ENCODE measurements at places on chromosomes 12 and 14.

DNA sequence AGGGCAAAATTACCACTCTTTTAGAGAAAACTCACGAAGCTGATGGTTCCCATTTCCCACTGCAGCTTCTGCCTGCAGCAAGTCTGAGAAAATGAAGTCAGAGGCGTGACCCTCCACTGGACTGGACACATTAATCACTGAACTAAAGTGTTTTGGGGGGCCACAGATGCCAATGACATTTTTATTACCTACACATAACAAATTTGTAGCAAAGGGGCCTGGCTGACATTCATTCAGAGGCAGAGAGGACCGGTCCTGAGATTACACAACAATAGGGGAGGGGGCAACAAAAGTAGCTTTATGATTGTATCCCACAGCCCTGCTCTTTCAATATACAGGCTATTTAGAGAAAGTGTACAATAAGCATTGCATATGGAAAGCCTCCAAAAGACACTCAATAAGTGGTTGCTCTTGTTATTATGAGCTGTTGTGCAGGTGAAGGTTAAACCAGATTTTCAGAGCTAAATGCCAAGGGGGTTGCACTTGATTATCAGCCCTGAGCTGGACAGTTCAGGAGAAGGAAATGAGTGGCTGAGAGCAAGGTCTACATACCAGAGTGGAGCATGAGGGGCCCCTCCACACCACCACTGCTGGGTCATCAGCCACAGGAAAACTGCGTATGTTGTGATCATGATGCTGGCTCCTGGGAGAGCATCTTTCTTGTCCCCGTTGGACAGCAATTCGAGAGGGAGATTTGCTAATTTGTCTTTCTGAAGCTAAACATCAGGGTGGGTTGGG lies 41.5 kb upstream of the CCDC60 start:
- DNase-seq, result no peak

DNA sequence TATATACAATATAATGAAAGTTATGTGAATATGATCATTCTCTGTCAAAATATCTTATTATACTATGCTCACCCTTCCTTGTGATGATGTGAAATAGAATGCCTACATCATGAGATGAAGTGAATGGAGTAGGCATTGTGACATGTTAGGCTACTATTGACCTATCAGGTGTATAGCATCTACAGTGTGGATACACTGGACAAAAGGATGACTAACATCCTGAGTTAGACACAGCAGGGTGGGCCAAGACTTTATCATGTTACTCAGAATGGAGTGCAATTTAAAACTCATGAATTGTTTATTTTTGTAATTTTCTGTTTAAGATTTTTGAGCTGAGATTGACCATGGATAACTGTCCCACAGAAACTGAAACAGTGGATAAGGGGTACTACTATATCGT lies 53.4 kb upstream of the NAV3 start:
- no peak for DNase-seq

DNA sequence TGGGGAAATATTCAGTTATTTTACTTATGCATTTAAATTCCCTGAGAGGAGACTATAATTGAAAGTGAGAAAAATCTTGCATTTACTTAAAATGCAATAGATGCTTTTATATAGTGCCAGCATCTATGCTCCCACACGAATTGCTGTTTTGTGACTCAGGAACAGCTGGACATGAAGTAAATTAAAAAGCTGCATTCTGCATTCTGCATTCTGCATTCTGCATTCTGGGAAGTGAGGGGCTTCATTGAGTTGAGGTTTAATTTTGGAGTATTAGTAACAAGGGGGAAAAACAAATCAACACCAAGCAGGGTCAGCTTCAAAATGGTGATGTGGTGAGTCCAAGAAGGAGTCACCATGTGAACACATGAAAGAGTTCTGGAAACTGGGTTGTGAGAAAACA lies 101.2 kb downstream of the C12orf50 start:
- DNase-seq, result no peak

DNA sequence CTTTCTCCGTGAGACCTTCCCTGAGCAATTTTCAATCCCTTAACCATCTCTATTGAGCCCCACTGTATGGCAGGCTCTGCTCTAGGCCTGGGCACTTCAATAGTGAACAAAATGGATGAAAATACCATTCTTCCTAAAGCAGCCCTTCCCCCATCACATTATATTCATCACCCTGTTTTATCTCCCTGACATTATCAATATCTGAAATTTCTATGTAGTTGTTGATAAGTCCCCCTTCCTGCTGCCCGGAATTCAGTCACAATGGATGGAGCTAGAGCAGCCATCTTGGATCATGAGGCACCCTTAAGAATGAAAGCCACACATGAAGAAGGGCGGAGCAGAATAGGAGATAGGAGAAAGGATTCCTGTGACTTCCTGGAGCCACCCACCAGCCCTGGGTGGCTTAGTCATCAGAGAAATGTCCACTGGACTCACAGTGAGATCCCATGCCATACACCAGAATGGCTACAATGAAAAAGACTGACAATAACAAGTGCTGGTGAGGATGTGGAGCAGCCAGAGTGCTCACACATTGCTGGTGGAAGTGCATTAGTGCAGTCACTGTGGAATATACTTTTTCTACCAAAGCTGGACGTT lies 33.9 kb downstream of the SCARB1 start:
- DNase-seq, result no peak

- DNase-seq, result no peak
Observed at GRCh38 chr14:24238123-24238522, 4.3 kb downstream of the TINF2 start.

GRCh38 chr14:86602263-86602662 lies 1072.3 kb downstream of the FLRT2 start:
- no peak for DNase-seq

- DNase-seq, result no peak
Observed at GRCh38 chr14:68794130-68794850, 1.4 kb upstream of the ZFP36L1 start.

DNA sequence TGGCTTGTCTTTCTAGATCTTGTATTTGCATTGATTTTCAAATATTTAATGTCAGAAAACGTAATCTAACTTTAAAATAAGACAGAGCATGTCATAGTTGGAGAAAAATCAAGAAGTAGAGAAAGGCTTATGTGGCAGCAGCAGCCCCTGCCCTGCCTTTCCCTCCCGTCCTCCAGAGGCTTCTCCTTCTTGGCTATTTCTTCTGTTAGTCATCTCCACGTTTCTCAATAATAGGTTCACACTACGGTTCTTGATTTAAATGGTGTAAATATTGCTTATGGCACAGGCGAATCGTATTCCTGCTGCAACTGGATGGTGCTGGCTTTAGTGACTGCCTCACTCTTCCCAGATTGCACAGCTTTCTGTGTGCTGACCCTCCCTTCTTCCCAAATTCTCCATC lies 42.8 kb downstream of the SLC8B1 start:
- no peak for DNase-seq

- no peak for DNase-seq
Observed at GRCh38 chr12:47860279-47860841, 40.7 kb upstream of the HDAC7 start.

Measured in neuronal stem cell (in vitro differentiated cells).